ENCODE measurements at places on chromosomes 2 and 18. TPM values are rescaled to one million over a fixed set of nuclear protein-coding genes. Genes with fewer than 3 reads are reported as not detected.
A peak's percentile ranks its signal among the peaks of the same experiment; 100 is the strongest.

The NPAS2 gene
- 5.9 TPM for total RNA-seq

GRCh38 chr2:26526589-26526988 is 48.7 kb upstream of the OTOF start:
- no peaks in the 10 kb centered on the region for H3K4me1 ChIP-seq
- peaks cover 2% of the 10 kb centered on the region for H3K36me3 ChIP-seq
- H3K27me3 ChIP-seq, result peaks cover 32% of the 10 kb centered on the region
- H3K4me3 ChIP-seq, result no peak overlapping the region

DNA sequence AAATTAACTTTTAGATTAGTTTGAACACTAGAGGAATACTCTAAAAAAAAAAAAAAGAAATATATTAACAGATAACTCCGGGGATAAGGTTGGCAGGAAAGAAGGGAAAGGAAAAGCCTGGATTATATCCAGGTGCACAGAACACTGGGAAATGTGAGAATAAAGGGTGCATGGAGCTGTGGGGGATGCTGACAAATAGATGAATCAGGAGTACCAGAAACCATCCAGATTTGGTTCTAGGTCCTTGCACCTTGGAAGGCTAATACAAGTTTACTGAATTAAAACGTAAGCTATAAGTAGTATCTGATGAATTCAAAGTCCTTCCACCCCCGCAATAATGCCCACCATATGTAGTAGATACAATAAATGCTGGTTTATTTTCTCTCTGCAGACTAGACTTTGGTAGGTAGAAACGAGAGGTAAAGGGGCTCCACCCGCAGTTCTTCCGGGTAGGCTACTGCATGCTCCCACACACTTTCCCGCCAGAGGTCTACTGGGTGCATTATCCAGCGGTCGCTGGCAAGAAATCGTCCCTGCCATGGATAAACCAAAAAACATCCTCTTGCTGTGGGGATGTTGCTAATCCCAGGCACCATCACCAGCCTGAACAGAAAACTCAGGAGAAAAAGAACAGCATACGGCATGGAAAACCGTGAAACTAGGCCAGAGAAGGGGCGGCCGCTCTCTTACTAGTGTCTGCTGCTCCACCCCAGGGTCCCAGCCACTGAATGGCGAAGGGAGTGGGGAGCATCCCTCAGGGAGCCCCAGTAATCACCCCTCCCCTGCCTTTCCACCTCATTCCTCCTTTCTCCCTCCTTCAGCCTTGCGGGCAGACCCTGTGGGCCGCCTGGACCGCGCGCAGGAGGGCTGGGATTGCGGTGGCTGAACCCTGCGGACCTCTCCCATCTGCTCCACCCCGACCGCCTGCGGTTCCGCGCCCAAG is 1.5 kb downstream of the CNRIP1 start:
- peaks cover 6% of the 10 kb centered on the region for H3K36me3 ChIP-seq
- peaks cover 9% of the 10 kb centered on the region for H3K4me1 ChIP-seq
- peaks cover 41% of the 10 kb centered on the region for H3K27me3 ChIP-seq
- DNase-seq, result no peak
- H3K27ac ChIP-seq, result no peak overlapping the region

GRCh38 chr2:95024960-95025405 is 525 bp upstream of the MAL start:
- no peak for DNase-seq
- peak overlapping the region; percentile 98 for H3K4me3 ChIP-seq
- no peaks in the 10 kb centered on the region for H3K27me3 ChIP-seq
- peaks cover 4% of the 10 kb centered on the region for H3K36me3 ChIP-seq
- H3K27ac ChIP-seq, result peak overlapping the region; percentile 96
- H3K4me1 ChIP-seq, result peaks cover 47% of the 10 kb centered on the region

The DPYSL5 gene
- total RNA-seq, result not detected
